ENCODE measurements at places on chromosomes 7 and 10.

- no peak for DNase-seq
Measured at GRCh38 chr7:99943641-99944496, 14.4 kb upstream of the GJC3 start.

GRCh38 chr7:99371376-99371920 lies 3.1 kb upstream of the ARPC1B start:
- no peak for DNase-seq

DNA sequence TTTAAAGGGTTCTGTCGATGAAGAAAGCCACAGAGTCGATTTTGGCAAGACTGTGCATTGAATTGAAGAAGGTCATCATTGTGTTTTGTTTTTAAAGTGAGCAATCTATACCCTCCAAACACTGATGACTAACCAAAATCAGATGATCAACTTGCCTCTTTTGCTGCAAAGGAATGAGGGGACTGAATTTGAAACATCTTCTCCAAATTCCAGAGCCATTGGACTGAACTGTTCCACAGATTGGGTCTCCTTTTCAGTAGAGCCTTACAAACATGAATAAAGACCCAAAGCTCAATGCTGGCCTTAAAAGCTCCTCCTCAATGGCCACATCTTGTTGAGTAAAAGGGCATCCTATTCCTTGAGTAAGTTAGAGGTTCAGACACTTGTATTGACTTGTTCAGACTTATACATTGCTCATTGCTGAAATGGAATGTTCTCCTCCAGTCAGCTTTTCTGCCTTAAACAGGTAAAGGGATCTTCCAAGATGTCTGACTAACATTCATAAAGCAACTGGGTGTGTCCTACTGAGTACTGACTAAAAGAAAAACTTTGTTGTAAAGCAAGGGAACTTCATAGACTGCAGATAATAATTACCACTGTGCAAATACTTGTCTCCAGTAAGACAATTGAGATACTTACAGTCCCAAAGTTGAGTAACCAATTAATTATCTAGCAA lies 630.6 kb downstream of the KCNMA1 start:
- DNase-seq: no peak

DNA sequence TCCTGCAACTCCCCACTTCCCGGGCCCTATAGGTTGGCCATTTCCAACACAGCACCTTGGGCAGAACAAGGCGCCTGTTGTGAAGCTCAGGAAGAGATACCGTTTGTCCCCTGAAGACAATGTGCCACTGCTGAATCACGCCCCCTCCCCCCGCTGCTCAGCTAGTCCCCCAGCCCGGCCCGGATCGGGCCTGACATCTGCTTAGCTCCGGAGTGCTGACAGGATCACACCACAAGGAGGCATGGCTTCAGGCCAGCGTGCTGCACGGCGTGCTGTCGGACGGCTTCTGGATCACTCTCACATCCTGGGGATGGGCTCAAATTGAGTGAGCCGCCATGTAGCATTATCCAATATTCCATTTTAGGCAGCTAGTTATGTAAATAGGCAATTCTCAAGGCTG lies 62.1 kb upstream of the EFCAB10 start:
- no peak for DNase-seq

All from NCI-H2171 (cell line).